Activated CD4-positive, alpha-beta T cell treated with anti-CD3 and anti-CD28 coated beads, Interleukin-2, amount 10 ng/mL, durations not matched to agents 7 days and 5 days (primary cell): ENCODE measurements at places on chromosomes 2 and 18. TPM values are rescaled to one million over a fixed set of nuclear protein-coding genes. Genes with fewer than 3 reads are reported as not detected.
A peak's percentile ranks its signal among the peaks of the same experiment; 100 is the strongest.

Gene CTNNA2
- not detected for total RNA-seq

Gene PSMA8
- 1.2 TPM for total RNA-seq

Gene IL36RN
- total RNA-seq: not detected

Gene CDH7
- not detected for total RNA-seq

DNA sequence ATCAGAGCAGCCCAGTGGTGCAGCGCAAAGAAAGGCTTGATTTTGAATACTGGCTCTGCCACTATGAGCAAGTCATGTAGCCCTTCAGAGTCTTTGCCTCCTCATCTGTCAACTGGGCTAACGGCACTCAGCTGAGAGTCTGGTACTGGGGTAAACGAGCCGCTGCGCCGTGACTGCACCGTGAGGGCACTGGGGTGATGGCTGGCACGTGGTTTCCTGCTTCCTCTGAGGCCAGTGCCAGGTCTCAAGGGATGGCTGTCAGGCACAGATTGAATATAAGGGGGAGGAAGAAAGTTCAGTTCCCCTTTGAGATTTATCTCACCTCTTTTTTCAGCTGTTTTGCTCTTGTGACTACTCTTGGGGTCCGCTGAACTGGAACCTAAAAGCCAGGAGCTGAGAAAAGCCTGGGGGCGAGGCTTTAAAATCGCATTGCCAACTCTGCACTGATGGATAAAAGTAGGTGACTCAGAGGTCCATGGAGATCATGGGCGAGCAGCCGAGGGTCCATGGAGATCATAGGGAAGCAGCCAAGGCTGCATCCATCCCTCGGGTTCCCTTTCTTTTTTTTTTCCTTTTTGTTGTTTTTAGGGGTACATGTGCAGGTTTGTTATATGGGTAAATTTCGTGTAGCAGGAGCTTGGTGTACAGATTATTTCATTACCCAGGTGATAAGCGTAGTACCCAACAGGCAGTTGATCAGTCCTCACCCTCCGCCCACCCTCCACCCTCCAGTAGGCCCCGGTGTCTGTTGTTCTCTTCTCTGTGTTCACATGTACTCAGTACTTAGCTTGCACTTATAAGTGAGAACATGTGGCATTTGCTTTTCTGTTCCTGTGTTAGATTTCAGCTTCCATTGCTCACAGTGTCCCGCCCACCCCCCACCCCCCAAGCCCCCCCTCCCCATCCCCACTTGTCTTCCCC, 114.3 kb downstream of the SPP2 start:
- DNase-seq: peak; percentile 46
- H3K4me3 ChIP-seq: no peak overlapping the region
- H3K36me3 ChIP-seq: peaks cover 2% of the 10 kb centered on the region

DNA sequence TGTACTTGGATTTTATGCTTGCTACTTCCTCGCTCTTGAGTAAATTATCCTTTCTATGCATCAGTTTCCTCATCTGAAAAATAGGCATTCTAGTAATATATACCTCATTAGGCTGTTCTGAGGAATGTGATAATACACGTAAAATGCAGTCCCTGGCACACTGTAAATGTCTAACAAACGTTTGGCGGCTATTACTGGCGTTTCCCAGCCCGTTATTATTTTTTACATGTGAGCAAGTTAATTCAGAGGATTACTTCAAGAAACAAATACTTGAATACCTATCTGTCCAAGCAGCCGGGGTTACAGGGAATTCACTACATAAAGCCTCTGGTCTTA, 586 bp upstream of the C2orf49 start:
- peaks cover 53% of the 10 kb centered on the region for H3K4me1 ChIP-seq
- peak overlapping the region; percentile 99 for H3K4me3 ChIP-seq
- peaks cover 16% of the 10 kb centered on the region for H3K36me3 ChIP-seq
- DNase-seq: no peak
- no peaks in the 10 kb centered on the region for H3K27me3 ChIP-seq

- no peaks in the 10 kb centered on the region for H3K4me1 ChIP-seq
- H3K36me3 ChIP-seq: no peaks in the 10 kb centered on the region
- H3K27me3 ChIP-seq: no peaks in the 10 kb centered on the region
- DNase-seq: no peak
Measured at GRCh38 chr18:59715966-59716369, 18.7 kb upstream of the CCBE1 start.

GRCh38 chr2:136118819-136119716, 1.1 kb upstream of the CXCR4 start:
- H3K4me3 ChIP-seq: peak overlapping the region; percentile 98
- H3K27ac ChIP-seq: peak overlapping the region; percentile 98
- H3K27me3 ChIP-seq: peaks cover 23% of the 10 kb centered on the region
